Activated naive CD8-positive, alpha-beta T cell treated with anti-CD3 and anti-CD28 coated beads for 36 hours (primary cell): ENCODE measurements at places on chromosomes 4 and X.

DNA sequence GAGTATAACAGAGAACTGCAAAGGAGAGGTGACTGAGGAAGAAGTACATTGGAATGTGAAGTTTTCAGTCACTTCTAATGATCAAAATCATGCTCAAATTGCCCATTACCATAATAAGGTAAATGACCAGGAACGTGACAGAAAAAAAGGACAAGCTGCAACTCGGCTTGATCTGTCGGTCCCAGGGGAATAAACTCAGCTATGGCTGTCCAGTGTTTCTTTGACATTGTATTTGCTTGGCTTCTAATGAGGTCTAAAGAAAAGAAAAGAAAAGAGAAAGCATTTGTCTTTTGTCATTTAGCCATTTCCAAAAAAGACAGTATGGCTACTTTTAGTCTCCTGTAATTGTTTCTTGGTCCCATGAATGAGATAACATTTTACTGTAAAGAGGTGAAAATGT lies 25.2 kb downstream of the PHOX2B start:
- DNase-seq = no peak

DNA sequence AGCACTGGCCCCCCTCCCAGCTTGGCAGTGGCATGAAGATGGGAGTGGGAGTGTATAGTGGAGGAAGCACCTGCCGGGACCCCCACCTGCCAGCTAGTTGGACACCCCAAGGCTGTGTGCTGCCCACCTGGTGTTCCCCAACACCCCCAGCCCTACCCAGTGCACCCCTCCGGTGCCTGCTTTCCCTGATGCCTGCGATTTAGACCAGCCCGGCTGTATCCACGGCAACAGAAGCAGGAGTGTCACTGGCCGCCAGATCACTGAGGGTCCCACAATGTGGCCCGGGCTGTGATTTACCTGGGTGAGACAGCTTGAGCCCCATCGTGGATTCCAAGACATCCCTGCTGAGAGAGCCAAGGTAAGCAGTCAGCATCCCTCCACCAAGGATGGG lies 533 bp downstream of the GPR173 start:
- DNase-seq = no peak

GRCh38 chrX:14389682-14390081 lies 139.7 kb upstream of the GLRA2 start:
- DNase-seq = no peak

DNA sequence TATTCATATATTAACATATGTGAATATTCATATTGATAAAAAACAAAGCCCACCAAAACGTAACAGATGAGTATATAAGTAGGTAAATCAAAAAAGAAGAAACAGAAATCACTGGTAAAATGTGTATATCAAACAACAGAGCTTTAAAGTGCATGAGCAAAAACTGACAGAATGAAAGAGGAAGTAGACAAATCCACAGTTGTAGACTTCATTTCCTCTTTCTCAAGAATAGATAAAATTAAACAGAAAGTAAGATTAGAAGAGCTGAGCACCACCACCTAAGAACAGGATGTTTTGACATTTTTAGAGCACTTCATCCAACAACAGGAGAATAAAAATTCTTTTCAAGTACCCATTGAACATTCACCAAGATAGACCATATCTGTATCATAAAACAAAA lies 64.6 kb downstream of the CNKSR2 start:
- no peak for DNase-seq

DNA sequence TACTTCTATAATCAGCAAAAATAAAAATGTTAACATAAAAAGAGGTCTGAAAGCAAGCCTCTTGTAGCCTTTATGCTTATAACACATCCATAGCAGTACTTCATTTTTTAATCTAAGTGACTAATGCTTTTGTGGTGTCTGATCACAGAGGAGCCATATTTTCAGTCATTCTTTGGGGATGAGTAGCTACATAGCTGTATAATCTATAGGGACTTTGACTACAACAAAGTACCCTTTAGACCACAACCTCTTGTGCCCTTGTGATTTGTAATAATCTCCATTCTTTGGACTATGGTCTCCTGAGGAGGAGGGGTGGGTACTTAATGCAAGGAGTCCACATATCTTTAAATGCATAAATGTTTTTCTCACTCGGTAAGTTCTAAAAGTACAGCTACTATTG lies 9.6 kb downstream of the DRP2 start:
- no peak for DNase-seq

DNA sequence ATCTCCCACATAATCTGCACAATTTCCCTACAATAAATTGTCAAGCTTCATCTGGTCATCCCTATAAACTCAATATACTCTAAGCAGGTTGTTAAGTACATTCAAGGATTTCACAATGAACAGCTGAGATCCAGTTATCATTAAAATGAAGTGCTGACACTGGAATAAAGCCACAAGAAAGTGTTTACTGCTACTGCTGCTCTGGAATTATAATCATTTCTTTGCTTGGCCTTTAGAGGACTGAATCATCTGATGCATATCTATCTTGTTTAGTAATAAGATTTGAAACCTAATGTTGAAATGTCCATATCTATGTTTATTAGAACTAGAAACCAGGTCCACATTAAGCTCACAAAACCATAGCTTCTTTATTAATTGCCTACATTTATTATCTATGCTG lies 338.6 kb upstream of the ZFP42 start:
- DNase-seq = no peak

DNA sequence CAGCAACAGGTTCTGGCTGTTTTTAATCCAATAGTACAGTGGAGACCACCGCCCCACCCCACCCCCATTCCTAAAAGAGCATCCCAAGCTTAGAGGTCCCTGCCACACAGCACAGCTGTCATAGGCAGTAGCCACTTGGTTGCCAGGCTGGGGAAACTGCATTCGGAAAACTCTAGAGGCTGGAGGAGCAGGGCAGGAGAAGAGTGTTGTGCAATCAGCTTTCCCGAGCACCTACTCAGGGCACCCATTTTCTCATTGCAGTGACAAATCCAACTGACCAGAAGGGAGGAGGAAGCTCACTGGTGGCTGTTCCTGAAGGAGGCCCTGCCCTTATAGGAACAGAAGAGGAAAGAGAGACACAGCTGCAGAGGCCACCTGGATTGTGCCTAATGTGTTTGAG lies 1.1 kb downstream of the CXCL1 start:
- no peak for DNase-seq
